NB4 (cell line): ENCODE measurements at places on chromosomes 7 and 10.

GRCh38 chr7:157553256-157553655 lies 216.5 kb downstream of the DNAJB6 start:
- no peak for DNase-seq

GRCh38 chr7:117872561-117873309 lies 506 bp downstream of the CTTNBP2 start:
- no peak for DNase-seq

DNA sequence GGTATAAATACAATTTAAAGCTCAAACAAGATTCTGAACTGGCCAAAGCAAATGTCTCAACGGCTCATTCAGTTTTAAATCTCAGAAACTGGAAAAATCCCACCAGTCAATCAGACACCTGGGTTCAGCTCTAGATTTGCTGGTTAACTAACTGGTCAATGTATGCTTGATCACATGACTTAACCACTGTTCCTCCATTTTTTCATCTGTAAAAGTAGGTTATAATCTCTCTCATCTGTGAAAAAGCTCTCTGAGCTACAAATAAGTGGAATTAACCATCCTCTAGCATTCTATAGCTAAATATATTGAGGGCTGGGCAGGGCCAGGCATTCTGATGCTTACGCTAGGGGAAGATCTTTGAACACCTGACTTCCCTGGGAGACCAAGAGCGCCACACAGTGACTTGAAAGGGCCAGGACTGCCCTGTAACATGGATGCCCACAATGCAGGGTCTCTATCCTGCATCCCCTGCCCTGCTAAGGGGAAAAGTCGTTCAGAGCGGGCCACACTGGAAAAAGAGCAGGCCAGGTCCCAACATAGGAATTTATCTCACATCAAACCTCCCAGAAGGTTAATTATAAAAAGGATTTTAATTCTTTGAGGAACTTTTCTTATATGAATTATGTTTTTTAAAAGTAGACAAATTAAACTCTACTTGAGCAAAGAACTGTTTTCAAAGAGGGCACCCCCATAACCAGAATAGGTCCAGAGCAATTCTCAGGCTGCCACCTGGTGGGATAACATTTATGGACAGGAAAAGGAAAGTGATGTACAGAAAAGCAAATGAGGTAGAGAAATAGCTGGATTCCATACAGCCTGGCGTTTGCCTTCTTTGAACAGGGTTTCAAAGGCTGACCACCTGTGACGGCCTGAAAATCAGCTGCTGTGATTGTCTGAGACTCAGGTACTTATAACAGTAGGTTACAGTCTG lies 1.8 kb downstream of the RP9 start:
- DNase-seq = peak; percentile 58

- no peak for DNase-seq
Observed at GRCh38 chr7:28144266-28144665, 36.3 kb downstream of the JAZF1 start.
